ENCODE measurements at places on chromosomes 2 and 18.

GRCh38 chr18:67794521-67794920 is 278.0 kb upstream of the DSEL start:
- DNase-seq: no peak

DNA sequence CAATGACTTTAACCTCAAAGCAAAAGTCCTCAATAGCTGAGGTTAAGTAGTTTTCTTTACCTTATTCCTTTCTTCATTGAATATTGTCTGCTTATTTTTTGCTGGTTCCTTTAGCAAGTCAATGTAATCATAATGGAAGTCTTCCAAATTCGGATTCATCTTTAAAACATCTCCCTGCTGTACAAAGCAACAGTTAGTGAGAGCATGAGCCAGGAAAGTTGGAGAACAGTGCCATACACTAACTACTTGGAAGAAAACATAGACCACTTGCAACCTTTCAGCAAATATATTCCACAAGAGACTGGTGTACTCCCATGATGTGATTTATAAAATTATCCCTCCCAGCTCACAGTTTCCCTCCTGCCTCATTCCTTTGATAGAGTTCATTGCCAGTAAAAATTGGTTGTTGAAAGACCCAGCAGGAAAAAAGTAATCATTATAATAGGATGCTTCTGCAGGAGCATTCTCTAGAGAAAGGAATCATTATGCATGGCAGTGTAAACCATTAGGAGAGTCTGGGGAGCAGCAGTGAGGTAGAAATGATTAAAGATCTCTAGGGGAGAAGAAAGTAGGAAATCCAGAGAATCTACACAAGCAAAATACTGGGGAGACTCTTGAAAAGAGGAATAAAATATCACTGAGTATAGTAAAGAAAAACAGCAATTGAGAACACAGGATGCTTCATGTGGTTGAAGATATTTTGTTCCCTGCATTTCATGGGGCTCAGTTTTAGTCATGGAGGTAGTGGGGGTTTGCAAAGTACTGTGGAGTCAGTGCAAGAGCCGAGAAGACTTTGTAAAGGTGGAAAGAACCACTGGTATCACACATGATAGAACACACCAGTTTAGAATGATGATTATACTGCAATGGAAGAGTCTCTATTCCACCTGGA is 38.6 kb upstream of the TTN start:
- no peak for DNase-seq

DNA sequence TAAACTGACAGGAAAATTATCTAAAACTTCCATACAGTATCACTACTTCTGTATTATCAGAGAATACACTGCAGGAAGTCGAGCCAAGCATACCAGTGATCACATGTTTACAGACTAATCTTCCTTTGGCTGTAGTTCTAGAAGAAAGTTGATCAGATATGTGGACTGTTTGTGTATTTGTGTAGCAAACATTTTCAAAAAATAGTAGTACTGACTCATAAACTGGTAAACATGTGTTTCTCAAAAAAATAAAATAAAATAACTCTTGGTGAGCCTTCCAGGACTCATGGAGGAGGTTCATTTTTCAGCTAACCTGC is 148.9 kb upstream of the SLC39A10 start:
- no peak for DNase-seq

DNA sequence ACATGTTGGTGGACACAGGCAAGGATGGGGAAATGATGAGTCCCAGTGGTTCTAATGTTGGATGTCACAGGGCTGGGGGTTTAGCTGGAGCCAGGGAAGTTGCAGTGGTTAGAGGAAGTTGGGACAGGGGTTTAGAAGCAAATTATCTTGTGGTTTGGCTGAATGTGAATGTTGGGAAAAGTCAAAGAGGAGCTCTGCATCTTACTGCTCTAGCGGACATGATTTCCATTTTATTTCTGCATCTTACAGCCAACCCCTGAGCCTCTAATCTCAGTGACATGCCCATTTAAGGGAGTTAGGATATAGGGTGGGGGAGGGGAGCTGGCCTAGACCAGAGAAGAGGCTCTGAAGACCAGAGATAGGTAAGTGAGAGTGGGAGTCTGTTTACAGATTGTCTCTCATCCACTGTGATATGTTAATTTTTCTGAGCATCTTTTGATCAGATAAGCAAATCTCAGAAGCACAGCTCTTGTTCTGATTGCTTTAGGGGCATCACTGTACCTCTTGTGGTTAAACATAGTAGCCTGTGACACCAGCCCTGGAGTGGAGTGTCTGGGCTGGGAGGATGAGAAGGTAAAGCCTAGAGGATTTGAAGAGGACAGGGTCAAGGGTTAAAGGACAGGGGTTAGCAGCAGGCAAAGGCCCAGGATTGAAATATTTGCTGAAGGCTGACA is 43.6 kb downstream of the SETBP1 start:
- no peak for DNase-seq

- DNase-seq: no peak
Measured at GRCh38 chr2:135773917-135774316, 32.3 kb downstream of the UBXN4 start.

- DNase-seq: no peak
Measured at GRCh38 chr2:88967844-88968243, 276.4 kb downstream of the RPIA start.

DNA sequence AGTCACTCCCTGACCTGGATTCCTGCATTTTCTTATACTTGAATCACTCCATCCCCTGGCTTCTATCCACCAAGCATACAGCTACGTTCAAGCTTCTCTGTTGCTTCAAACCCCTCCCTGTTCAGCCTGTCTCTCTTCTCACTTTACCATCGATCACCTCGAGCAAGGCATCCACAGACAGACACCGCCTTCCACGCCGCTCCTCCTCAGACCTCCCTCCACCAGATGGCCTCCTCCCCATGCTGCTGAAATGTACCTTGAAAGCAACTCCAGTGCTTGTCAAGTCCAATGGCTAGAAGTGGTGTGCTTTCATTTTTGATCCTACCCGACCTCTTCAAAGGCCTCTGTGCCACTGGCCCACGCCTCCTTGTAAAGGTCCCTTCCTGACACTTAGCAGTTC is 131.3 kb upstream of the ACAA2 start:
- DNase-seq: no peak

- no peak for DNase-seq
Measured at GRCh38 chr18:10266334-10266590, 188.2 kb upstream of the APCDD1 start.

DNA sequence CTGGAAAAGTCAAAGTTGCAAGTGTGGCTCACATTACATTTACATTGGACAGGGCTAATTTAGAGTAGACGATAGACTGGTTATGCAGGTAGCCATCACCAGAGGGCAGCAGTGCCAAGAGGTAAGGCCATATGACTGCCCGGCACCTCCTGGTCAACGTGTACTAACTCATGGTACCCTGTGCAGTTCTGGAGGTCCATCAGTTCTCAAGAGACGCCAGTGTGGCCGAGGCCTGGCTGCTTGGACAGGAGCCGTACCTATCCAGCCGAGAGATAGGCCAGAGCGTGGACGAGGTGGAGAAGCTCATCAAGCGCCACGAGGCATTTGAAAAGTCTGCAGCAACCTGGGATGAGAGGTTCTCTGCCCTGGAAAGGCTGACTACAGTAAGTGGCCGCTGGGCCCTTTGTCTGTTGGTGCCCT is 65.8 kb upstream of the EML6 start:
- DNase-seq: peak; percentile 35

- no peak for DNase-seq
Measured at GRCh38 chr2:14827226-14828023, 194.9 kb downstream of the LRATD1 start.

GRCh38 chr2:147487286-147487977 is 357.4 kb upstream of the ACVR2A start:
- DNase-seq: no peak

- DNase-seq: no peak
Measured at GRCh38 chr18:54774423-54774822, 53.9 kb upstream of the RAB27B start.

- no peak for DNase-seq
Measured at GRCh38 chr2:9114458-9114857, 92.2 kb upstream of the ASAP2 start.

Data from NT2/D1 (cell line).